ENCODE measurements at places on chromosomes 4 and X. TPM values are rescaled to one million over a fixed set of nuclear protein-coding genes. Genes with fewer than 3 reads are reported as not detected.

GRCh38 chrX:53253293-53254020, 27.9 kb downstream of the IQSEC2 start:
- DNase-seq = no peak

DNA sequence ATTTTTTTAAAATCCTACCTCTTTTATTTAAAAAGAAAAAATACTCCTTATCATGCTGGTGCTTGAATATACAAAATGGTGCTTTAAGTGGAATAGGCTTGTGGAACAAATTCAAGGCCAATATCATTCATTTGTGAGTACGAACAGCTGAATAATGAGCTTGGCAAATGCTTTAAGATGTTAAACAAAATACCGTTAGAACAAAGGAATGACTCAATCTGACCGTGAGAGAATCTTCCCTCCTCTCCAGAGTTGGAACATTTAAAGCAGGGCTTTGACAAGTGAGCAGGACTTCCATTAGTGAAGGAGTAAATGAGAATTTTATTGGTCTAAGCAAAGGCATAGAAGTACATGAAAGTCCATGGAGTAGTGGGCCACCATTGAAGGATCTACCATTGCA, 74.5 kb downstream of the DCLK2 start:
- no peak for DNase-seq

DNA sequence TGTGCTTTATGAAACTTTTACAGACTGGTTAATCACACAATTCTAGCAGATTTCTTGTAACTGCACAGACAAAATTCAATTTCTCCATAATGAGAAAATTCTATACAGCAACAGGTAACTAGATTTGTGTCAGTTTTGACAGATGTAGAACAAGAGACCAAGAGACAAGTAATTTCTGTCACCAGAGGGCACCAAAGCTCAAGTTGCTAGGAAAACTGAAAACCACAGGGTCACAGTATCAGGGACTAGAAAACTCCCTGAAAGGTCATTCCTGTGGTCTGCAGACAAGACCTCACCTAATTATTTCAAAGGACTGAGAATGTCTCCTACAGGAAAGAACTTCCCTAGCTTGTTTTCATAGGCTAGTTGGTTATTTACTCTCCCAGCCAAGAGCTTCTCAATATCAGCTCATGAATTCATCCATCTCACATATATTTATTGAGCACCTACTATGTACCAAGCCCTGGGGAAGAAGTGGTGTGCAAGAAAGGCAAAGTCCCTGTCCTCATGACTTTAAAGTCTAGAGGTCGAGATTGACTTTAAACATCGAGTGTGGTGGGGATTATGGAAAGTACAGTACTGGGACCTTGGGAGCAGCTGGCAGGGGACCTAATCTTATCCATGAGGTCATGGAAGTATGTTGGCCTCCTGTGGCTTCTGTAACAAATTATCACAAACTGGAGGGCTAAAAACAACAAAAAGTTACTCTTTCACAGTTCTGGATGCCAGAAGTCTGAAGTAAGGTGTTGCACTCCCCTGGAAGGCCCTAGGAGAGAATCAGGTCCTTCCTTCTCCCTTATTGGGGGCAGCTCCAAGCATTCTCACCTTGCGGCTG, 47.8 kb upstream of the SETD7 start:
- DNase-seq = no peak

DNA sequence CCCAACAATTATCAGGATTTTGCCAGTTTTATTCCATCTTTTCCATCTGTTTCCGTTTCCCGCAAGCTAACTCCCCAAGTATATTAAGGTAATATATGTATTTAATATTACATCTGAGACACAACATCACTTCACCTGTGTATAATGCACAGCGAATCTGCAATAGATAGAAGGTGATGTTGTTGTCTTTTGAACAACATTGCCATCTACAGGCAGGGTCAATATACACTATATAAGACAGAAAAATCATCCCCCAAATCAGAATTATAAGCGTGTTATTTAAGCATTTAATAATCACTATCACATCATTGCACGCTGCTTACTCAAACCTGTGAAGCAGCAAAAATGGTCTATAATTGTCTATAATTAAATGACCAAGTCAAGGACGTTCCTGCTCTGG, 1115.5 kb downstream of the NLGN4X start:
- no peak for DNase-seq

GPC3 gene
- 0.72 TPM for total RNA-seq

ANOS1 gene
- total RNA-seq = 0.08 TPM

MAGEA2B gene
- total RNA-seq = not detected

NIPAL1 gene
- 0.97 TPM for total RNA-seq

PASD1 gene
- not detected for total RNA-seq

IDUA gene
- total RNA-seq = 37.5 TPM

All from activated naive CD8-positive, alpha-beta T cell treated with anti-CD3 and anti-CD28 coated beads, Interleukin-2, amount 10 ng/mL, durations not matched to agents 7 days and 5 days (primary cell).